ENCODE measurements at places on chromosomes 1 and 21.

DNA sequence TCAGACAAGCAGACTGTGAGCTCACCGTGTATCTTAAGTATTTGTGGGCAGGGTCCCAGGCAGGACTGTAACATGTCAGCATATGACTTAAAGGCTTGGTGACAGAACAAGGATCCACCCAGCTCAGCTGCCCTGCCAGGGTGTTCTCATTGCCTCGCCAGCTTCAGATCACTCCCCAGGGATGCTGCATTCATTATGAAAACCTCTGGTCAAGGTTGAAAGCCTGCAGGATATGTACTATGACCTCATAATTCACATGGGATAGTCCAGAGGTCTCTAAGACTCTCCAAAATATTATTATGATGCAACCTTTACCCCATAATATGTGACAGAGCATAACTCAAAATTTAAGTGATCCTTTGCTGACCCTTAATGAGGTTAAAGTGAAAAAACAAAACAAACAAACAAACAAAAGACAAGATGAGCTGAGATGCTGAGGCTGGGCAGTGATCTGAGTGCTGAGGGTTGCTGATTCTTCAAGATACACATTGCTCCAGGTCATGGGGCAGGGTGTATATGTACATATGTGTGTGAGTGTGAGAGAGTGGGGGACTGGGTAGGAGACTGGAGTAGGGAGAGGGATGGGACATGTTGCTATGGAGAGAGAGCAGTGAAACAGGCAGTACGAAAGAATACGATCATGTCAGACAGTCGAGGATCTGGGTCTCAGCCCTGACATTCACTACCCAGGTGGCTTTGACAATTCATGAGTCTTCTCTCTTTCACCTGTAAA is 98.8 kb upstream of the DUSP10 start:
- no peak for DNase-seq

- DNase-seq: no peak
Measured at GRCh38 chr1:234345237-234345636, 28.0 kb upstream of the COA6 start.

DNA sequence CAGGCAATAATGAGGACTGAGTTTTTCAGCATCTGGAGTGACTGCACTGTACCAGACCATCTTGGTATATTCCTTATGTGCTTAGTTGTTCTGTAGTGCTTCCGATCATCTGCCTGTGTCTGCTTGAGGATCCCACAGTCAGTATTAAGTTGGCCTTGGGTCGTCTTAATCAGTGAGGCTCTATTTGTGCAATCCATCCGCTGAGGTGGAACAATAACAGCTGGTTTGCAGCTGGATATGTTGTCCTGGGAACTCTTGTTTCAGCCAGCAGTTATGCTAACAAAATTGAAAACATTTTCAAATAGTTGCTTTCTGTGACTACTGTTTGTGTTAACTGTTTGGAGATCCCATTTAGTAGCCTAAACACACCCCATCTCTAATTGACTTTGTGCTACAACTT is 73.7 kb downstream of the LAMC1 start:
- no peak for DNase-seq

DNA sequence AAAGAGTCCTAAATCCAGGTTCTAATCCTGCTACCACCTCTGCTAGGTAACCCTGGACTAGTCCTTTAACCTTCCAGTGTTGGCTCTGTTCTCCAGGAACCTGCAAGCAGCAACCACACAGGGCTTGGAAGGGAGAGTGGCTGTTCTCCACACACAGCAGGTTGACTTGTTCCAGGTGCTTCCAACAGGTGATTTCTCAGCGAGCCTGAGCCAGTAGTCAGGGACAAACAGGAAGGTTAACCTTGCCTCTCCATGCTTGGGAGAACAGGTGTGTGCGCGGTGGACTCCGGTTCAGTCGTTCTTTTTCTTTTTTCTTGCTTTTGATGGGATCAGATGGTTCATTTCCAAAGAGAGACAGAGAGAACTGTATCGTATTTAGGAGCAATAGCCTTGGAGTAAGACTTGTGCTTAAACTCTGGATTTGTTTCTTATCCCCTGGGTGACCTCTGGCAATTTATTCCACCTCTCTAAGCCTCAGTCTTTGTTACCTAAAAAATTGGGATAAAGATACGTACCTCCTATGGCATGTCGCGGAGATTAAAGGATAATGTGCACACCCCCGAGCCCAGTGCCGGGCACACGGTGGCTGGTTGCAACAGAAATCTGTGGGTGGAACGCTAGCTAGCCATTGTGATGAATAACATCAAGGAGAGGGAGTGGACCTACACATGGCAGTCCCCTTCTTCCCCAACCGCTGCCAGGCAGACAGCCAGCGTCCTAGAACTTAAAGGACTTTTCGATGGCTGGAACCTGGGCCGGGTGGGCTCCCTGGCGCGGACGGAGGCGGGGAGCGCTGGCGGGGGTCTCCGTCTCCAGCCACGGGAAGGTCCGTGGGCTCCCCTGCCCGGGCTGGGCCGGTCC is 583 bp upstream of the CACHD1 start:
- DNase-seq: no peak

GRCh38 chr1:81805537-81806431 is 5.0 kb downstream of the ADGRL2 start:
- no peak for DNase-seq

GRCh38 chr1:110872745-110873720 is at the start of gene CD53:
TSS of gene CD53 (plus strand) at chr1:110873148. CDS start at chr1:110891409, 18,261 bp downstream.
- DNase-seq: no peak

DNA sequence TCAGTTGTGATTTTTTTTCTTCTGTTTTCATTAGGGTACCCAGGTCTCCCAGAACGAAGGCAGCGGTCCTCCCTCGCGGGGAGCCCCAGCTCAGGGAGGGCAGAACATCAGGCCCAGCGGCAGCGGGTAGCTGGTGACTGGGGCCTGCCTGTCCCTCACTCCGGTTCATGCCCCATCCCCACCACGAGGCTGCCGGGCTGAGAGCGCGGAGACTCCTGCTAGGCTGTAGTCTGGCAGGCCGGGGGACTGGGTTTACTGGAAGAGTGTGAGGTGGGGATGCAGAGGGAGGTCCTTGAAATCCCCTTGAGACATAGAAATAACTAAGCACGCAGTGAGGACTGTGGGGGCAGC is 10.5 kb downstream of the BRINP2 start:
- no peak for DNase-seq

GRCh38 chr1:12129624-12130023 is 37.2 kb upstream of the TNFRSF1B start:
- no peak for DNase-seq

DNA sequence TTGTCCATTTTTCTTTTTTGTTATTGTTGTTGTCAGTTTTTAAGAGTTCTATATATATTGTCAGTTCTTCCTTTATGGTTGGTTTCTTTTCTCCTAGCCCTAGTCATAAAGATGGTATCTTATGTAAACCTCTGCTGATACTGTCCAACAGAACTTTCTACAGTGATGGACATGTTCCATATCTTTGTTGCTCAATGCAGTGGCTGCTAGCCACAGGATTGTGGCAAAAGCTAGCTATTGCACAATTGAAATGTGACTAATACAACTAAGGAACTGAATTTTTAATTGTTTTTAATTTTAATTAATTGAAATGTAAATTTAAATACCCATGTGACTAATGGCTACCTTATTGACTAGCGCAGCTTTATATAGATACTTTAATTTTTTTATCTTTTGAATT is 411.8 kb upstream of the PTBP2 start:
- DNase-seq: no peak

DNA sequence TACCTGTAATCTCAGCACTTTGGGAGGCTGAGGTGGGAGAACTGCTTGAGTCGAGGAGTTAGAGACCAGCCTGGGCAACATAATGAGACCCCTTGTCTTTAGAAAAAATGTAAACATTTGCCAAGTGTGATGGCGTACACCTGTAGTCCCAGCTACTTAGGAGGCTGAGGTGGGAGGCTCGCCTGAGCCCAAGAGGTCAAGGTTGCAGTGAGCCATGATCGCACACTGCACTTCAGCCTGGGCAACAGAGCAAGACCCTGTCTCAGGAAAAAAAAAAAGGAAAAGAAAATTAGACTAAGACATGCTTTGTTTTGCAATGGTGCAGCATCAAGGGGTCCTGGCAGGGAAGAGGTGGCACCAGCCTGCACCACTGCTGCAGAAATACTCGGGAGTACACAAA is 16.8 kb upstream of the GPR157 start:
- DNase-seq: no peak

DNA sequence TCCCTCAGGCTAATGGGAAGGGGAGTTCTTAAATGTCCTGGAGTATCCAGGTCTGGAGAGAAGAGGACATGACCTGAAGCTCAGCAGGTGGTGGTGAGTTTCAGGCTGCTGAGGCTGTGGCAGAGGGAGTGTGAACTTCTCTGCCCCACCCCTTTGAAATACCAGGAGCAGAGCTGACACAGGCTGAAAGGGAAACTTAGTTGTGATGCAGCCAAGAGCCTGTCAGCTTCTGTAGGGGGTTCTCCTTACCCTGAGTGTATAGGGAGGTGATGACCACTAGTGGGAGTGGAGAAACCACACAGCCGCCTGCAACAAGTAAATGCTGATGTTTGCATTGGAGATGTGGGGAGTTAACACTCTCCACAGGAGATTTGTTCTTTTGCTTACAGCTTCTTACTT is 152.3 kb downstream of the FCRL5 start:
- DNase-seq: no peak

DNA sequence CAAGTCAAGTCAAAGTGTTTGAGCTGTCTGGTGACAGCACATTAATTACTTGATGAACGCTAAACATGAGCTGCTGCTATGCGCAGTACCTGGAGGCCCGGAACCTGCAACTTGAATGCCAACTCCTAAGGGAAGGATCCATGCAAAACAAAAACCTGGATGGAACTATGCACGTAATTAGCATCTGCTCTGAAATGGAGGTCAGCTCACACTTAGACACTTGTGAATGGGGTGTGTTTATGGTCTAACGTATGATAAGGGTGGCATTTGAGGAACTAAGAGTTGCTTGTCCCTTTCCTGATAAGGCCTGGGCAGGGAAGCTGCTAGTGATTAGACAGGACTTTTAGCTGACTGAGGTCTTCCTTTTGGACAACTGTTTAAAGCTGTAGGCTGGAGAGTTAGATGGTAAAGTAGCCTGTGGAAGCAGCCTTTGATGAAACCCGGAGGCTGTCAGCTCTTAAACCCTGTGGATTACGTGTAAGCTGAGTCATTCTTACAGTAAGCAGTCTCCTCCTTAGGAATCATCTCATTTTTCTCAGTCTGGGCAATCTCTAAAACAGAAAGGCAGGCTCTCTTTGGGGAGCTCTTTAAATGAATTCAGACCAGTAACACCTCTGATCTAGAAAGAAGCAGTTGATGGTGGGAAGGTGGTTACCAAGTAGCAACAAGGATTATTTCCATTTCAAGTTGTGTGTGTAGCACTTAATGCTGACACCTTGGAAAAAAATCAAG is 6.8 kb downstream of the TENT5C start:
- DNase-seq: no peak

DNA sequence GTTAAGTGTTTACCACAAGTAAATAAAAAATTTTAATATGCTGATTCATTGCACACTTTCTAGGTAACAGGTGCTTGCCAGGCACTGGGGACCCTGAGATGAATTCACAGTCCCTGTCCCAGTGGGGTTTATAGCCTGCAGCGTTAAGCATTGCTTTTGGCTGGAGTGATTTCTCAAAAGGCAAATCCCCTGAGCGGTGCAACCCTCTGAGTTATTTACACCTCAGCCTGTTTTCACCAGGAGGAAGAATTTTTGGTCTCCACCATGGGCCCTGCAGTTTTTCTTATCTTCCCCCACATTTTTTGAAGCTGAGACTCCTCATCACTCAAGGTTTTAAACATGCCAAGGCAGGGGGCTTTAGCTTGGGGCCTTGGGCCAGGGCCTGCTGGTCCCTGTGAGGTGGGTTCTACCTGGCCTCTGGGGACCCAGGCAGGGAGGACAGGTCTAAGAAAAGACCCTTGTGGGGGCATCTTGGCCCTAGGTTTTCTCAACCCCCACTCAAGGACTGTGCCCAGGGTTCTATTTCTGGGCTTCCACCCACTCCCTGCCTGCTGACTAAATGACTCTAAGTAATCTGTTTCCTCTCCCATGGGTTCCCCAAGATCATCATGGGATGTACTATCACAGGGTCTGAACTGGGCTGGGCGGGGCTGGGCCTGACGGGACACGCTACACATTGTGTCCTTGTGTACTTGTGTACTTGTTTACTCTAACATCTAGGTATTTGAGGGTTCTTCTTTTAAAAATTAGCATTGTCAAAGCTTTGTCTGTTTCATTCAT is 10.2 kb upstream of the CHIT1 start:
- DNase-seq: no peak

DNA sequence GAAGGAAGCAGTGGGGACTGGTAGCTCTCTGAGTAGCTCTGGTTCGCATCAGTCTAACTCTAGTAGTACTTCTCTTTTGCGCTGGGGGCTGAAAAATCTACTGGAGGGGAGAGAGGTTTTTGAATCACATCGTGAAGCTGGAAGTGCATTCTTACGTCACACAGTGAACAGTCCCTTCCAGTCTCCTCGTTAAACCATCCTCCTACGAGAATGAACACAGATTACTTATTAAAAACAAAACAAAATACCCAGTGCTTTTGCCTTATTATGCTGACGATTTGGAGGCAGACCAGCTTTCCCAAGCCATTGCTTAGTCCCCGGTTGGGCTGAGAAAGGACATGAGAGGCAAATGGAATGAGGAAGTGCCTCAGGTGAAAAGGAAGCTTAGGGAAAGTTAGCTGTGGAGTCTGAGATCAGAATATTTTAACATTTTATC is 16.1 kb downstream of the HUNK start:
- no peak for DNase-seq

DNA sequence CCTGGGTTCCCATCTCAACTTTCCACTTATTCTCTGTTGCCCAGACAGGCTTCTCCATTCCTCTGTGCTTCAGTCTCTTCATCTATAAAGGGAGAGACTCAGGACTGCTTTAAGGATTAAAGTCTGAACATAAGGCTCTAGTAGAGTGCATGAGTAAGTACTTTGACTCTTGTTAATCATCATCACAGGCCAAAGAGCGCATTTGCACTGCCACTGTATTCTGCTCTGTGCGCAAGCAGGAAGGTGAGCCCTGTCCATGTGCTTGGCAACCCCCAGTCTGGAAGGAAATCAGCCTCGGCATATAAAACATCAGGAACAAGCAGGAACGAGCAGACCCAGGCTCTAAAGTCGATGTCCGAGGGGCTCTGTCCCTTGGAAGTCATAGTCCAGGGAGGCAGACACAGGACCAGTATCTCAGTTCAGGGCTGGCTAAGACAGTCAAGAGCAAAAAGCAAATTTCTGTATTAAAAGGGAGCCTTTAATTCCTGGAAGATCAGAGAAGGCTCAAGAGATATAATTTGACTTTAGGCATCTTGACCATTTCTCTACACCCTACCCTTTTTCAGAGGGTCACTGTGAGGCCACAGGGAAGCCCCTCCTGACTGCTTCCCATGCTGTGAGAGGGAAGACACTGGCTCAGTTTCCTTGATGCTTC is 131.2 kb downstream of the TRABD2B start:
- no peak for DNase-seq
